ENCODE measurements at places on chromosomes 4 and X.

DNA sequence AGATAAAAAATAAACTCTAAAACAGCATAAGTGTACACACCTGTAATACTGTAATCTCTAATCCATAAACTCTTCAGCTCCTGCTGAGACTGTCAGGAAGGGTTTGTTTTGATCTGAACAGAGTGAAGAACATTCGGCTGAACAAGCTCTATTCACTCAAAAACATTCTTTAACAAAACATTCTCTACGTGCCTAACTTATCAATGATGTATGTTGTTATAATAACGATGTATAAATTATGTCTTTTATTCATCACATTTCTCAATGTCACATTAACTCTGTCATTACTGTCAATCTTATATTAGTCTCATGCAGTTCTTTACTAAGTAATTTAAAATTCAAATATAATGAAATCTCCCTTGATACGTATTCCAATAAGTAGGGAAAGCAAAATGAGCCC lies 280.6 kb downstream of the FSTL5 start:
- DNase-seq, result no peak

DNA sequence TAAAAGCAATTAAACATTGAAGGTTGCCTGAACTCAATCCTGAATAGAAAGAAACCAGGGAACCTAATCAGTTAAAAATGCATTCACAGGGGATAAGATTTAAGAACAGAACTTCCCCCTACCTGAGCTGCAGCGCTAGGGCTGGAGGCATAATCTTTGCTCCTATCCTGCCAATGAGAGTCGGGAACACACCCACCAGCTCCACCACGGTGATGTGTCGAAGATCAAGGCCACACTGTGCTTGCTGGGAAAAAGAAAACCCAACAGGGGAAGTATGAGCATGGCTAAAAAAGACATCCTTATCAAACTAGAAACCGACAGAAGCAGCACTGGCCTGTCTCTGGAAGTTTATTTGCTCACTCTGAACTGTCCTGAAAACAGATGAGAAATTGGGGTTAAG lies 66.3 kb downstream of the SRPX start:
- no peak for DNase-seq

GRCh38 chrX:50002067-50002714 lies 79.8 kb downstream of the CLCN5 start:
- DNase-seq, result no peak

DNA sequence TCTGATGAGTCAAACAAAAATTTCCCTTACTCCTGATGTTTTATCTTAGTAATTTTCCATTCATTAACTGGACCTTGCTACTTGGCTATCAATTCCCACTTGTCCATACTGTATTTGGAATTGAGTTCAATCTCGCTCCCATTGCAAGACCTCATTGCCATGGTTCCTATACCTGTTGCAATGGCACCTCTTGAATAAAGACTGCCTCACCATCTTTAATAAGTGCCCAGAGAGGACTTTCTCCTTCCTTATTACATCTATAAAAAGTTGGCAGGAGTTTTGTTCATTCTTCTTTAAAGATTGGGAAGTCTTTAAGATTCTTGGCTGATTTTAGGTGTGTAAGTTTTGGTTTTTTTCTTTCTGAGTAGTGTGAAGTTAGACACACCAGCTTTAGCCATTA lies 397.4 kb downstream of the SPOCK3 start:
- no peak for DNase-seq

- peak; percentile 16 for DNase-seq
Measured at GRCh38 chrX:2829469-2830246, 928 bp downstream of the GYG2 start.

DNA sequence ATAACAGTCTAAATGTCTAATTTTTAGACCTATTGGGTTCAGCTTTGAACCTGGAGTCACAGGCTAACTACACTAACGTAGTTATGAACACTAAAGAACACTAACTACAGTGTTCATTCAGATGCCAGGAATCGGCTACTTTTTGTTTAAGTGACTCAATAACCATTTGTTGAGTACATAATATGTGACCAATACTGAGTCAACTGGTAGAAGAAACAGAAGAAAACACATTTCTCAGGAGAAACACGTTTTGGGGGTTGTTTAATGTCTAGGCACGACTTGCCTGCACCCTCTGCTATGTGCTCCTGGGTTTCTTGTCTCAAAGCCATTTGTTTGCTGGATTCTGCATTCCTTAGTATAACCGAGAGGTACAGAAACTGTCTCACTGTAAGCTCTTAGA lies 18.6 kb upstream of the CLNK start:
- no peak for DNase-seq

GRCh38 chr4:180134091-180134866 lies 2108.9 kb upstream of the TENM3 start:
- no peak for DNase-seq

DNA sequence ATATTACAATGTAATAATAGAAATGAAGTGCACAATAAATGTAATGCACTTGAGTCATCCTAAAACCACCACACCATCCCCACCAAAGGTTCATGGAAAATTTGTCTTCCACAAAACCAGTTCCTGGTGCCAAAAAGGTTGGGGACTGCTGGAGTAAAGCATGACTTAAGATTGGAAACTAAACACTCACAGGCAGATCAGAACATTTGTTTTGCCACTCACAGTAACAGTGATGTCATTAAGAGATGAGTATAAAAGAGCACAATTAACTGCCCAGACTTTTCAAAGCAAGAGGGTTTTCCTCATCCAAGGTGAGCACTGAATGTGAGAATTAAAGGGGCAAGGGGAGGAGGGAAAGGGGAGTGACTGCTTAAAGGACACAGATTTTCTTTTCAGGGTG lies 35.6 kb downstream of the MAP7D3 start:
- no peak for DNase-seq

DNA sequence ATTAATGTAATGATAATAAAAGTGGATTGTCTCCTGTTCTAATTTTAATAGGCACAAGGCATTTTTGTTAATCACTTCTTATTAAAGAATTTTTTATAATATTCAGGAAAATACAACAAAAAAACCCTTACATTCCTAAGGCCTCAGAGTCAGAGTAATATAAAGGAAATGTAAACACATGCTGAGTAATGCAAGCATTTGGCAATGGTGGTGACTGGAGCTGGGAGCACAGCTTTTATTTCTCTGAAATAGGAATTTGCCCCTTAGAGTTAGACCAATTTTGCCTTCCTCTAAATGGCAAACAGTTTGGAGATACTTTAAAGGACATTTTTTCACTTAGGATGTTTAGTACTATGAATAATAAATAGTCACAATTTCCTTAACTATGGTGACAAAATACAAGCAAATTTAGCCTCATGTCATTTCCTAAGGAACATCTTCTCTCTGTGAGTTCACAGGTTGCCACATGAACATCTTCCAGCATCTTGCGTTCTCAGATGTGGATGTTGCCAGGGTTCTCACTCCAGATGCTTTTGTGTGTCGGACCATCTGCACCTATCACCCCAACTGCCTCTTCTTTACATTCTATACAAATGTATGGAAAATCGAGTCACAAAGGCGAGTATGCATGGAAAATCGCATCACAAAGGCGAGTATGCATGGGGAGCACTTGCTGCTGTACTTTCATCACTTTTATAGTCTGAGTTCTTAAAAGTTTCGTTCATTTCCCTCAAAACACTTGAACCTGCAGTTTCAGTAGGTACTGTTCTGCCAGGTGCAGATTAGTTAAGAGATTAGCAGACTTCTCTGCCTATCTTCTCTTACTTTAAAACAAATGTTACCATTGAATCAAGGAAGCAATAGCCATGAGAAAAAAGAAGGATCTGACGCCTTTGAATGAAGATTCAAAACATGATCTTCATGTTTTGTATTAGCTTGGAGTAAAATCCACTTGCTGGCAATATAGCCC lies 15.9 kb upstream of the F11 start:
- no peak for DNase-seq

DNA sequence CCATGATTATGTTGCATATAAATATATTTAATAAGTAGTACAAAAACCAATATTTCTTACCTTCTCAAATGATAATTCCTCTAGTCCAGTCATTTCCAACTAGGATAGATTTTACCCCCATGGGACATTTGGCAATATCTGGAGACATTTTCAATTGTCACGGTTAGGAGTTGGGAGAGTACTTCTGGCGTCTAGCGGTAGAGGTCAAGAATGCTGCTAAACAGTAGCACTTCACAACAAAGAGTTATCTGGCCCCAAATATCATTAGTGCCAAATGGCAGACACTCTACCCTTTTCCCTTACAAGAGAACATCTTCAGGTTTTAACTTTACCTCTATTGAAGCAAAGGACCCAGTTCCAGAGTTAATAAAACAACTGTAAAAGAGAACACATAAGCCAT lies 168.1 kb downstream of the FAT4 start:
- no peak for DNase-seq

- DNase-seq, result no peak
Measured at GRCh38 chrX:109373468-109373867, 108.4 kb downstream of the GUCY2F start.

DNA sequence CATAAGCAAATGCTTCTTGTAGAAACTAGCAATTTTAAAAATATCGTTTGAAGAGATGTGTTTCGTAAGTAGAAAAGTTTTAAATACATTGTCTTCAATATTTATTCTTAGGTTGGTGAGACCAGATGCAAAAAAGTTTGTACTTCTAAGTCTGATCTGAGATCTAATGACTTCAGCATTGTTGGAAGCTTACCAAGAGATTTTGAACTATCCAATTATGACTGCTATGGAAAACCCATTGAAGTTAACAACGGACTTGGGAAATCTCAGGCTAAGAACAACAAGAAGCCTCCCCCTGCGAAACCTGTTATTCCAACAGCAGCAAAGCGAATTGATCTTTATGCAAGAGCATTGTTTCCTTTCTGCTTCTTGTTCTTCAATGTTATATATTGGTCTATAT lies 50.2 kb upstream of the GRIA2 start:
- DNase-seq, result no peak

DNA sequence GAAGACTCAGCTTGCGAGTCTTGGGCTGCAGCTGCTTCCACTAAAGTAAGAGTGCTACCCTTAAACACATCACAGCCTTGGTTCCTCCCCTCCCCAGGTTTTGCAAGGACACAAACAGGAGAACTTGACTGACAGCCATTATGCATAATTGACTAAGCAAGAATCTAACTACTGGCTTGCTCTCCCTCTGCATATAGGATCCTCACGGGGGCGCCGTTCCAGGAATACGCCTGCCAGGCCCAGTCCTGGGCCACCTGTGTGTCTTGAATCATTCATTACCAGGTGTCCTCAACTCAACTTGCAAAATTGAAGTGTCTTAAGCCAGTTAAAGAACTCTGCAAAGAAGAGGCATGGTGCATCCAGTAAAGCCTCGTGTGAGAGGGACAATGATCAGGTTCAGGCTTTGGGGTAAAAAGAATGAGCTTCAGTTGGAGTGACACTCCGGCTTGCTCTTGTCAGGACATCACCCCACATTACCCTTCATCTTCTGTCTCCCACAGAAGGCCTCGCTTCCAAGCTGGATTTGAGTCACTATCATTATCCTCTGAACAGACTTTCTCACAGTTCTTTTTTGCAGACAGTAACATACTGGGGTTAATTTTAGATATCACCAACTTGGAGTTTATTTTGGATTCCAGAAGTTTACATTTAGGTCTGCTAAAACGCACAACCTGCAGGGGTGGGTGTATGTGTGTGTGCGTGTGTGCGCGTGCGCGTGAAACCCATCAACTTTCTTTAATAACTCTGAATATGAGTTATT lies 273.5 kb upstream of the HS3ST1 start:
- no peak for DNase-seq

- no peak for DNase-seq
Measured at GRCh38 chr4:101885574-101885973, 95.0 kb downstream of the BANK1 start.

GRCh38 chr4:167230744-167231143 lies 3.5 kb downstream of the SPOCK3 start:
- no peak for DNase-seq

DNA sequence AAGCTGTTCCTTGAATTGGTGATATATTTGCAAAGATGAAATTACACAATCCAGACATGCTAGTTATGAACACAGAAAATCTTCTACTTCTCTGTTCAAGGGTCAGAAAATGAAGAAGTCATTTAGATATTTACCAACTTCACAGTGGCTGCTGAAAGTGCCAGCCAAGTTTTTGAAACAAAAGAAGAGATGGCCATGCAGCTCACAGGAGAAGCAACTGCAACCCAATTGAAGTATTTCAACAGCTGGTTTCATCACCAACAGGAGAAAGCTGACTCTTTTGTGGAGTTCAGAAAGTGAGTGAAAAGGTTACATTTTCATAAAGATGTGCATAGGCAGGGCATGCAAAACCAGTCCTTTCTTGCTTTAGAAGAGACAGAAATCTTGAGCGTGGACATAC lies 70.1 kb upstream of the LSM6 start:
- no peak for DNase-seq

GRCh38 chr4:137861682-137862081 lies 329.4 kb upstream of the PCDH18 start:
- no peak for DNase-seq

- no peak for DNase-seq
Measured at GRCh38 chr4:188444500-188444899, 305.3 kb downstream of the TRIML1 start.

- DNase-seq, result no peak
Measured at GRCh38 chrX:18890049-18890381, 93.9 kb downstream of the PHKA2 start.

GRCh38 chrX:110519906-110520452 lies 161.3 kb downstream of the RTL9 start:
- DNase-seq, result no peak

GRCh38 chrX:11064276-11064675 lies 46.9 kb upstream of the HCCS start:
- DNase-seq, result no peak

- no peak for DNase-seq
Measured at GRCh38 chrX:54496517-54496852, 451 bp upstream of the FGD1 start.

DNA sequence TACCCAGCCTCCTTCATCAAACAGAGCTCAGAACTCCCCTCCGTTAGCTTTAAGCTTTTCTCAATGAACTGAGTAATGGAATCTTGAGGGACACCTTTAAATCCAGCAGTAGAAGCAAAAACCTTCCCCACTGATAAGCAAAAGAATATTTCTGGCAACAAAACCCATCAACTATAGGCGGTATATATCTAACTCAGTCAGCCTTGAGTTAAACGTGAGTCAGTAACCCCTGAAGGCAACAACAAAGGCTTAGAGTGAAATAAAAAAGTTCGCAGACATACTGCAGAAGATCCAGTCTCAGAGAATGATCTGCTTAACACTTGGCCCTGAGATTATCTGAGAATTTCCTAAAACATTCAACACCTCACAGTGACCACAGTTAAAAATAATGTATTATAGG lies 77.2 kb downstream of the DMD start:
- DNase-seq, result no peak

DNA sequence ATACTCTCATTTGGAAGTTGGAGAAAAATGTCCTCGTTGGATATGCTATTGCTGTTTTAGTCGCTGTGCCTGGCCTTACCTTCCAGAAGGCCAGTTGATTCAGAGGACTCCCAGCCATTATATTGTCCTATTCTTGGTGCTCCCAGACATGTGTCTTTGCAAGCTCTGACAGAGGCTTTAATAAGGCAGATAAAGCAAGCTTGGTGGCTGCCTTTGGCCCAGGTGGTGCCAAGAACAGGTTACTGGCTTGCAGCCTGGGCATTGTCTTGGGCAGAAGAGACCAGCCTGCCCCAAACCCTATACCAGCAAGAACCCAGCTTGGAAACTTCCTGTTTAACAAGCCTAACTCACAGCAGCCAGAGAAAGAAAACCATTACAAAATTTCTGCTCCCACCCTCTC lies 16.9 kb downstream of the RAI2 start:
- DNase-seq, result no peak

GRCh38 chrX:134735015-134735414 lies 76.7 kb upstream of the PLAC1 start:
- DNase-seq, result no peak
